ENCODE measurements at places on chromosomes 2 and 18.

- DNase-seq, result no peak
Measured at GRCh38 chr18:4040391-4041092, 414.6 kb downstream of the DLGAP1 start.

- DNase-seq, result no peak
Measured at GRCh38 chr2:28652217-28652616, 99.4 kb upstream of the PPP1CB start.

- DNase-seq, result no peak
Measured at GRCh38 chr2:219718066-219718465, 90.6 kb downstream of the SLC4A3 start.

DNA sequence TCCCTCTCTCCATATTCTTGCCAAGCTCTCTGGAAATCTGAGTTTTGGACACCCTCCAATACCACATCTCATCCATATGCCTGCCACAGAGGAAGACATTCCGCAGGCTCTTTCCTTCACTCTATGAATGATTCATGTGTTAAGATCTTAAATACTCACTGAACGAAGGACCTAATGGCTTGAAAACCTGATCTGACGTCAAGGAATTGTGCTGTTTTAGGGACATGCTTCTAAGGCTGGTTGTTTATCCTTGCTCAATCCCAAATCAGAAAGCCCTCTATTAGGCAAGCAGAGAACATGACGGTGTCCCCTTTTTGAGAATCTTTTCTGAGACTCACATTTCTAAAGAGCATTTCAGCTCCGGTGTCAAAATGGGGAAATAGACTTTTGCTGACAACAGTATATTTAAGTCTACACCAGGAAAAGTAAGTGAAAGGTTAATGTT, 83.7 kb upstream of the GALNT5 start:
- DNase-seq, result no peak

DNA sequence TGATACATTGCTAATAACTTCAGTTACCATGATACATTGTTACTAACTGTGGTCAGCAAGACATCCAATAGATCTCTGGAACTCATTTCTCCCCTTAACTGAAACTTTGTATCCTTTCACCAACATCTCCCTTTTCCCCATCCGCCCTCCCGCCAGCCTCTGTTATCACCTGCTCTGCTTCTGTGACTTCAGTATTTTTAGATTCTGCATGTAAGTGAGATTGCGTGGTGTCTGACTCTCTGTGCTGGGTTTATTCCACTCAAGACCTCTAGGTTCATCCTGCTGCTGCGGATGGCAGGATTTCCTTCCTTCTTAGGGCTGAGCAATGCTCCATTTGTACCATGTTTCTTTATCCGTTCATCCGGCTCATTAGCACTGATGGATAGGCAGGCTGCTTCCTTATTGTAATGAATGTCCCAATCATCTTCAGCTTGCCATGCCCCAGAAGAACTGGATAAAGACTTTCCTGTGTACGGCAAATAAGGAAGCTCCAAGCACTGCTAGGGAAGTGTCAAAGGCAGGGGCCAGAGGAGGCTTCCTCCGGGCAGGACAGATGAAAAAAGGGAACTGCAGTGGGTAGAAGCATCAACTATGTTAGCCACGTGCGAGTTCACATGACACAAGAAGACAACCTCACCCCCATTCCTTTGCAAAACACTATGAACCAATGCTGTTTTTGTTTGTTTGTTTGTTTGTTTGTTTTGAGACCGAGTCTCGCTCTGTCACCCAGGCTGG, 113.4 kb downstream of the EIPR1 start:
- no peak for DNase-seq

GRCh38 chr18:10353791-10354190, 100.6 kb upstream of the APCDD1 start:
- no peak for DNase-seq

DNA sequence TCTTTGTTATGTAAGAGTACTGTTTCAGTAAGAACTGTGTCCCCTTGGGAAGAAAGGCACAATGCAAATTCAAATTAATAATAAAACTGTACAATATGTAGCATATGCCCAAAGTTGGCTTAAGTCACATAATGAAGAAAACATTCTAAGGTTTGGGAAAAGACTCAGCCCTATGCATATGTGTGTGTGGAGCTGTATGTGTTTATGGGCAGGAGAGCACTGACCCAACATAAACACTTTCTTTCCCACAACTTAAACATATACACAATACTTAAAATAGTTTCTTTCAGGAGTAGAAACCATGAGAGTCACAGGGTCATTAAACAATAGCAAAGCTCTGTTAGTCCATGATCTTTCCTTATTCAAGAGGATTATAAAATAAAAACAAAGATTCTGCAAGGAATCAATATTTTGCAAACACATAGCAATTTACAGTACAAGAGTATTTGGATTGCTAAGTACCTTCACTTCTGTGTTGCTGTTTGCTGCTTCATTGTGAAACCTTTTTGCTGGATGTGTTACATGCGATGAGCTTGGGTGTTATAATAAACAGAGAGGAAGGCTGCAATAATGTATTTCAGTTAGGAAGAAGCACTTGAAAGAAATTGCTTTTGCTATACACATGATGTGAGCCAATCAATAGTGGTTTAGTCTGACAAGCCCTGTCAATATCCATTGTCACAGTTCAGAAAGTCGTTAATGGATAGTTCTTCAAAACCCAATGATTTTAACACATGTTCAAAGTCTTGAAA, 347.3 kb downstream of the ARHGAP15 start:
- no peak for DNase-seq

DNA sequence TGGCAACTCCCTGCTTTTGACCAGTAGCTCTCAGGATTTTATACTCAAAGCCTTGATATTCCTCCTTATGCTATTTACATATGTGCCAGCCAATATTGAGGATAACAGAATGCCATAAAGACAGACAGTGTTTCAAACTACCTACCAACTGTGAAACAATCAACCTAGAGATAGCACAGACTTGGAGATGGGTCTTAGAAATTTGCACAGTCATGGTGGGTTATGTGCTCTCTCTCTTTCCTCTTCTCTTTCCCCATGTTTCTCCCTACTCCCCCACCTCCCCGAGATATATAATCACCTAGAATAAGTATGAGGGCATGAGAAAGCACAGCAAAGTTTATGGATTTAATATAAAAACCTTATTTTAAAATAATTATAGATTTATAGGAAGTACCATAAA, 24.2 kb upstream of the SUCLG1 start:
- no peak for DNase-seq

GRCh38 chr2:223949241-223949840, 4.2 kb upstream of the WDFY1 start:
- DNase-seq, result no peak

DNA sequence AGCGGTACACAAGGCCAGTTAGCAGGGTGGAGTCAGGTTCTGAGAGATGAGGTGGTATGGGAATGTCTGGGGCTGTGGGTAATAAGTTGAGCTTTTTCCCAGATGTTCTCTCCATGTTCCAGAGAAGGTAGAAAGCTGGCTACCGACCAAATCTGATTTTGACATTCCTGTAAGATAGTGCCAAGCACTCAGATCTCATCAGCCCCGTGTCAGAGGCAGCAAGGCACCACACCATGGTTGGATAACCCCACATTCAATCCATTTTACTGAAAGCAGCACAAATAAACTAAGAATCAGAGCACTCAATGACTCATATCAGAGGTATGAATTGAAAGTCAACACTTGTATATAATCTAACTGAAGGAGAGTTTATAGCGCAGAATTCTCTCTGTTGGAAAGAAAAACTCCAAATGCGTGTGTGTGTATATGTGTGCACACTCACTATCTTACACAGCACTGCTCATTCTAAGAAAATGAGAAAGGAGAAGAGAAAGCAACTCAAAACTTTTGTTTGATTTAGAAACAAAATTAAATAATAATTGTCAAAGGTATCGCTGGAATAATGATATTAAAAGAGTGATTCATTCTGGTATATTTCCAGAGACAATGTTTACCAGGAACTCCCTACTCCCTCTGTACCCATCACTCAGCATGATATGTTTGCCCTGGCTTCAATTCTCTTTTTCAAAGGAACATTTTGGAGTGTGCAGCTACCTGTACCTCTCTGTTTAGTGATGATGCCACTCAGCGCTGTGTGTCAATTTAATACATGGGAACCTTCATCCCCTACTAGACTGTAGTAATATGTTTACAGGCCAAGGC, 375.1 kb upstream of the ID2 start:
- DNase-seq, result no peak

GRCh38 chr2:23901966-23902846, 24.7 kb downstream of the ATAD2B start:
- no peak for DNase-seq

DNA sequence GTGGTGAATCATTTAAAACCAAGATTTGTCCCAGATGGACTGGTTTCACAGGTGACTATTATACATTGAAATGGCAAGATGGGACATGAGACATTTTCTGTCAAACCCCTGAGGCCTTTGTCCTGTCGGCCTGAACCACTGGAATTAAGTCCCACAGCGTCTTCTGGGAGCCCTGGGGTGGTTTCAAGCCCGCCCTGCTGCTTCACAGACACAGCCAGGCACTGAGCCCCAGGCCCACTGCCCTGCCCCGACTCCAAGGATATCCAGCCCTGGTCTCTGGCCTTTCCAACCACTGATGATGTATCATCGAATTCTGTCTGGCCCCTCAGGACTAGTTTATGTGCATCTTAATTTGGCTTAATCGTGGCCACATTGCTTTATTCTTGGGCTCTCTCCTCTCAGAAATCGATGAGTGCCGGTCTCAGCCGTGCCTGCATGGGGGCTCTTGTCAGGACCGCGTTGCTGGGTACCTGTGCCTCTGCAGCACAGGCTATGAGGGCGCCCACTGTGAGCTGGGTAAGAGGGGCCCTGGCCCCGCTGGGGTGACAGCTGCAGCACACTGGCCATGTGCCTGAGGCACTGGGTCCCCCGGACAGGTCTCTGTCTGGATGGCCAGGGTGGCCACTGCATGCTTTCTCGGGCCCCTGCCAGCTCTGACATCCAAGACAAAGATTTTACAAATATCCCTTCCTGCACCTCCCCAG, 39.5 kb downstream of the MTERF4 start:
- no peak for DNase-seq

GRCh38 chr2:237221443-237221842, 135.8 kb downstream of the COPS8 start:
- DNase-seq, result no peak

DNA sequence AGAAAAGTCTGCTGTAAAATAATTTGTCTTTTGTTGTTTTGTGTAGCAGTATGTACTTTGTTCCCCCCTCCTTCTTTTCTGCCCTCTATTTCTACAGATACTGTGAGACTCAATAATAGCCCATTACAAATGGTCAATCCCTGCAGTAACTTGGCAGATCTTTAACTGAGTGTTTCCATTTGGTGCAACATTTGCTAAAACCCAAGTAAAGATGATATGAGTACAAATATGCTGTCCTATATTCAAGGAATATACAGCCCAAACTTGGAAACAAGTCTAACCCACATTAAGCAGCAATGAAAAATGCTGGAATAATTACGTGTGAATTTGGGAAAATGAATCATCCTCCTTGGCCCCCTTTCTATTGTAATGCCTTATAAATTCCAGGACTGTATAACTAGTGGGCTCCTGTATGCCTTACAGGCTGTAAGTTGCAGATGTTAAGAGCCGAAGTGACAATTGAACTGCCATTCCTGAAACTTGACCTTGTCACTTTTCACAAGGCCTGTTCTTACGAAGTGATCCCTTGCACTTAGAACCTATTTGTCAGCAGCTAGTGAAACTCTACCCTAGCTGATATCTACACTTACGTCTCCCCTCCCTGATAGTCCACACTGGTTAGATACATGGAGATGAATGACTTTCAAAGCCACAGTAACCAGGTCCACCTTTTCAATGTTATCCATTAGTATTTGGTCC, 104.9 kb downstream of the IRS1 start:
- no peak for DNase-seq

- no peak for DNase-seq
Measured at GRCh38 chr2:213491376-213491775, 207.1 kb downstream of the SPAG16 start.

GRCh38 chr18:32922951-32923430, 150.2 kb upstream of the KLHL14 start:
- DNase-seq, result no peak

GRCh38 chr2:160015746-160016145, 46.7 kb downstream of the PLA2R1 start:
- no peak for DNase-seq

- DNase-seq, result no peak
Measured at GRCh38 chr2:174052584-174052976, 87.4 kb upstream of the SP3 start.

- DNase-seq, result no peak
Measured at GRCh38 chr18:2572171-2572569, 813 bp downstream of the NDC80 start.

DNA sequence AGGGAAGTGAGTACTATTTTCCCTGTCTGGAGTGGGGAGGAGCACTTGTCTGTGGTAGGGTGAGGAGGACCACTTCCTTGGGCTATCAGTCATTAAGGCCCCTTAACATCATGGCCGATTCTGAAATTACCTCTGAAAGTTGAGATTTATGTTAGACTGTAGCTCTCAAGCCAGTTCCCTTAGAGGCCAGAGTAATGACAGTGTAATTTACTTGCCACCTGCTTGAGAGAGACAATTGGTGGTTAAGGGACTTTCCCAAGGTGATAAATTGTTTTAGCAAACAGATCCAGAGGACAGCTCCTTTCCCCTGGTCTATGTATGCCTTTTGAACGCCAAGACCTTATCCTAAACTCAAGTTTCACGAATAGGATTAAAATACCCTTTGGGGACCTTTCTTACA, 56.1 kb downstream of the NEDD4L start:
- DNase-seq, result no peak

- DNase-seq, result no peak
Measured at GRCh38 chr18:45221363-45221762, 393.9 kb upstream of the SLC14A2 start.

DNA sequence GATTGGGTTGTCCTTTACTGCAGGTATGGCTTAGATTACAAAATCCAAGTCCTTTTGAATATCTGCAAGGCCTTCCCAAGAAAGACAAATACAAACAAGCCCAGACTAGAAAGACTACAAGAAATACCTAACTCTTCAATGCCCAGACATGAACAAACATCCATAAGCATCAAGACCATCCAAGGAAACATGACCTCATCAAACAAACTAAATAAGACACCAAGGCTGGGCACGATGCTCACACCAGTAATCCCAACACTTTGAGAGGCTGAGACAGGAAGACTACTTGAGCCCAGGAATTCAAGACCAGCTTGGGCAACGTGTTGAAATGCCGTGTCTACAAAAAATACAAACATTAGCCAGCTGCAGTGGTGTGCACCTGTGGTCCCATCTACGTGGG, 31.7 kb downstream of the MAP4K3 start:
- DNase-seq, result no peak

DNA sequence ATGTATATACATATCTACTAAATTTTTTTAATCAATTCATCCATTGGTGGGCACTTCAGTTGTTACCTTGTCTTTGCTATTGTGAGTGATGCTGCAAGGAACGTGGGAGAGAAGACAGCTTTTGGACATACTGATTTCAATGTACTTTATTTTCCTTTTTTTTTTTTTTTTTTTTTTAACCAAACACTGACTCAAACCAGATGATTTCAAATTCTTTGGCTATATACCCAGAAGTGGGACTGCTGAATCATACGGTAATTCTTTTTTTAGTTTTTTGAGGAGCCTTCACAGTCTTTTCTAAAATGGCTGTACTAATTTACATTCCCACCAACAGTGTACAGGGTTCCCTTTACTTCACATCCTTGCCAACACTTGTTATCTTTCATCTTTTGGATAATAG, 204.7 kb downstream of the INSIG2 start:
- DNase-seq, result no peak
